AML-193 (cell line): ENCODE measurements at places on chromosomes 6 and 20.
A peak's percentile ranks its signal among the peaks of the same experiment; 100 is the strongest.

DNA sequence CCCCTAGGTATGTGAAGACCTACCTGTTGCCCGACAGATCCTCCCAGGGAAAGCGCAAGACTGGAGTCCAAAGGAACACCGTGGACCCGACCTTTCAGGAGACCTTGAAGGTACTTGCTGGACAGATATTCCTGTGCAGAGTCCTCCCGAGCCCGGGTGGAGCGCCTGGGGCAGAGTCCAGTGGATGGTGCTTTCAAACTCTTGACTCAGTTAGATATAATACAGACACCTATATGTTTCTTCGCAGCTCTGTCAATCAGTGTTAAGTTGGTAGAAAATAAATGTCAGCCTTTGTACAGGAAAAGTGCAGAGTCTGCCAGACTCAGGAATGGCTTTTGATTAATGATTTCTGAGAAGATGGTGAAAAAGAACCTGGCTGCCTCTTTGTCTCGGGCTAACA lies 67.2 kb downstream of the EZR start:
- no peak for DNase-seq

- DNase-seq: no peak
Measured at GRCh38 chr20:39130627-39131026, 168.5 kb downstream of the DHX35 start.

DNA sequence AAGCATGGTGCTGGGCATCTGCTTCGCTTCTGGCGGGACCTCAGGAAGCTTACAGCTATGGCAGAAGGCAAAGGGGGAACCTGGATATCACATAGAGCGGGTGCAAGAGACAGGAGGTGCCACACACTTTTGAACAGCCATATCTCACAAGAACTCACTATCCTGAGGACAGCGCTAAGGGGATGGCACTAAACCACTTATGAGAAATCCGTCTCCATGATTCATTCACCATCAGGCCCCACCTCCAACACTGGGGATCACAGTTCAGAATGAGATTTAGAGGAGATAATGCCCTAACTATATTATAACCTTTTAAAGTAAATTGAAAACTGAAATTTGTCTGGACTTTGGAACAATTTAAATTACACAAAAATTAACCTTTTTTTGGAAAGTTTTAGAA lies 37.8 kb upstream of the SUMO4 start:
- no peak for DNase-seq

DNA sequence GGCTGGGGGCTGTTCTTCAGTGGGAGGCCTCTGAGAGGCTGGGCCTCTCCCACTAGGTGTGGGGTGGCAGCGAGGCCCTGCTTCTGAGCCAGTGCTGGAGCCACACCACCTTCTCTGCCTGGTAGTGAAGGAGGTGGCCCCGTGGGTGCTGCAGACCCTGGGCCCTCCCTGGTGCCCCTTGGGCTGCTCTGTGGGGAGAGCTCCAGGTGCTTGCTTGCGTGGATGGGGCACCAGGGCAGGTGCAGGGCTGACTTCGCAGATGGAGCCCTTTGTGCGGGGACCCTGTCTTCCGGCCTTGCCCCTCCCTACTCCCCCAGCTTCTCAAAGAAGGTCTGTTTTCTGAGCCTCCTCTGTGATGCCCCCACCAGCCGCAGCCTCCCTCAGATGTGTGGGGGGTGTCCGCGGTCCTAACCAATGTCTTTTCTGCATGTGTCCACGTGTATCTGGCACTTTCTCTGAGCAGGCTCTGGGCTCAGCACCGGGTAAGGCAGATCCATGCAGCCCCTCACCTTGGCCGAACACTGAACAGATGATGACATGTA lies 17.2 kb upstream of the MYT1 start:
- DNase-seq: no peak

DNA sequence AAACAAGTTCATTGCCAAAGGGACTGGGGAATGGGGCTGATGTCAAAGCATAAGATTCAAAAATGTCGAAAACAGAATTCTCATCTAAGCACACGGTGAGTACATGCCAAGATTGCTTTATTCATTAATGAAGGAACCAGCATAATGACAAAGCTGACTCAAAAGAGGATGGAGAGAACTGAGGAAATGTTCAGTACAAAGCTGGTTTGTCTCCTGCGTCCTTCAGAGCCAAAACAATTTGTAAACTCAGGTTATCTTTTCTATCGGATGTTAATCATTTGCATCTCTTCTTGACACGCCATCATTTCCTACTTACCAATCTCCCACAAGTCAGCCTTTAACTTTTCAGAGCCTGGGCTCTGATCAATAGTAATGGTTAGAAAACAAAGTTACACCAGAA lies 195.6 kb upstream of the PMEPA1 start:
- no peak for DNase-seq

DNA sequence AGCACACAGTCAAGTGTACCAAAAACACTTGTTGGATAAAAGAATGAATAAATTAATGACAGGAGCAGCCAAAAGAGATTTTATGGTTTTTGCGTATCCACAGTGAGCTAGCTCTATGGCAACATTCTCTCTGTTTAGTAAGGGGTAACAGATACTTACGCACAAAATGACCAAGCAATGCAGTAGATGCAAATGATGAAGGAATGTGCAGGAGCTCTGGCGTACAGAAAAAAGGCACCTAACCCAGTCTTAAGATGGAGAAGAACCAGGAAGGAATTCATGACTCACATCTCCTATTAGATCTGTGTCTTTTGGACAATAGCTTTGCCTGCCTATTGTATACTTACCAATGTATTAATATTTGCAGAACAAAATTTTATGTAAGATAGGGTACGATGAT lies 191.9 kb upstream of the PREP start:
- DNase-seq: no peak

DNA sequence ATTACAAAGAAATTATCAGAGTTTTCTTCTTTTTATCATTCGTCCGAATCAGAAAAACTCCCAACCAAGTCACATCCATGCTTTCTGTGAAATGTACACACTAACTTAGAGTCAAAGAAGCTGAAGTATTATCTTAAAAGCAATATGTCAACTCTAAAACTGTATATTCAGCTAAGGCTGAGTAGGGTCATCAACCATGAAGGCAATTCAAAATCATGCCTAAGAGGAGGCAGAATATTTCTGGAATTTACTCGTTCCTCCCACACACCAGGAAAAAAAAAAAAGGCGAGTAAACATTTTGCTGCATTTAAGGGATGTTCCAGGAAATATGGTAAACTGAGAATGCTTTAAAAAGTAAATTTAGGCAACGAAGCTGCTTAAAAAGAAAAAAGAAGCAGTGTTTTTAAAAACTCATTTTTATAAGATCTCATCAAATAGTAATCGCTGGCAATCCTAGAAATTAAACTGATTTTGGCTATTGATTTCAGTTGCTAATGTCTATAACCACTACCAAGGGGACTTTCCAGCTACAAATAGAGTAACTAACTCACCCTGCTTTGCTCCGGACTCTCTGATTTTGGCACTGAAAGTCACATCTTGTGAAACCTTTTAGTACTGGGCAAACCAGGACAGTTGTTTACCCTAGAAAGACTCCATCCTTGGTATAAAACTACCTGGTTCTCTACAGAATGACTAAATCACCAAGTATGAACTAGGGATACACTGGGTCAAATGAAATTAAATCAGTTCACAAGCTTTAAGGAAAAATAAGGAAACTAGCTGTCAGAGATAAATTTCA lies 82.8 kb downstream of the MBOAT1 start:
- DNase-seq: no peak

DNA sequence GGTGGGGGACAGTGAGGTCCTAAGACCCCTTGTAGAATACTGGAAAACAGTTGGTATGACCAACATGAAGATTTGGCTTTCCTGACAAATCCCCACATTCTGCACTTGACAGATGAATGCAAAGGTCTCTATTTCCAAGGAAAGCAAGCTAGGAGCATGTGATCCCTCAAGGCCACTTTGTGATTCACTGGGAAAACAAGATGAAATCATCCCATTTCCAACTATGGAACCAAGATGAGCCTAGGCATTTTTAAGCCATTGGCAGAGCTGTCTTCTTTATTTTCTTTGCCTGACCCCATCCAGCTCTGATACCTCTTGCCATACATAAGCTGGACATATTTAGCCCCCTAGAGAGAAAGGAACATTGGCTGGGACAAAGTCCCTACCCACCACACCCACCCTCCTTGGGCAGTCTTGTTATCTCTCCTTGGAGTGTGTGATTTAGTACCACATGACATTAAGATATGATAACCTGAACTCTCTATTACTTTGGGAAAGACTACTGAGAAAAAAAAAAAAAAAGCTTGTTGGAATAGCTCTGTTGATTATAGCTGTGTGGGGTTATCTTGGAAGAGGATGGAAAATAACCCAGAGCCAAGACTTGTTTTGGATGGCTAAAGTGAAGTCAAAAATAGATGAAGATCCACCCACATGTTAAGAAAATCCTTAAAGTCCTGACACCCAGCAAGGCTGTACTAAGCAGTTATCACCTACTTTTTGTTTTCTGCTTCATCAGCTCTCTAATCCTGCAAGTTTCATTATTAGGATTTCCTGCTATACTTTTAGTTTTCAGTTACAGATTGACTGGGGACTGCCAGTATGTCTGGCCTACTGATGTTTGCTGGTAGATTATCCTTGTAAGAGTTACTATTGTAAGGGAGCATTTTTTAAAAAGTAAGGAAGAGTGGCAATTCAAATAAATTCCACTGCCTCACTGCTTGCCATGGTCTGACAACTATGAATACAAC lies 90.1 kb upstream of the PREP start:
- no peak for DNase-seq

GRCh38 chr6:23526526-23526925 lies 599.5 kb upstream of the NRSN1 start:
- DNase-seq: no peak

DNA sequence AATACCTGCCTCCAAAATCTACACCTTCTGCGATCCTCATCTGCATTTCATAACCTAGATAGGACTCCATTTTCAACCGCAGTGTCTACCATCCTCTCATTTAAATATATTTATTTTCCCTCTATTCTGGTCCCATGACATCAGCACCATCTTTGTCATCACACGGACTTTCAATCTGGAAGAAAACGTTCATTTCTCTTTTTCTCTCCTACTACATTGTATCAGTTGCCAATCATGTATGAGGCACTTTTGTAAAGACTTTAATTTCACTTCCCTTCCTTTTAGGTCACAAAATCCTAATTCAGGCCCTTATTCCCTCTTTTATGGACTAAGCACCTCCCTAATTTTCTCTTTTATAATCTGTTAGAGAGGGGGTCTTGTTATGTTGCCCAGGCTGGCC lies 89.6 kb downstream of the PHACTR1 start:
- DNase-seq: no peak

DNA sequence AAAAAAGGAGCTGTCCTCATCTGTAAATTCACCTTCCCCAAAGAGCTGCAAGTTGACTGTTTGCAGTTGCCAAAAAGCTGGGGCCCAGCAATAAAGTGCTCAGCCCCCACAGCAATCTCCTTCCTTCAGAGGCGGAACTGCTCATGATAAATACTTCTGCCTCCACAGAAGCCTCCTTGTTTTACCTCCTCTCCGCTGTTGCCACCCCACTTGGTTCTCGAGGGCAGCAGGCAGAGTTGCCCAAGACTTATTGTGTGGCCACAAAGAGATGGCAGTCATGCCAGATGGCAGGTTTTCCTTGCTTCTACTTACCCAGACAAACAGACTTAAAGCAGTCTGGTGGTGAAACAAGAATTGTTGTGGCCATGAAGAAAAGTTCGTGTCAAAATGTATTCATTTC lies 66.3 kb downstream of the SLX4IP start:
- peak; percentile 93 for DNase-seq

DNA sequence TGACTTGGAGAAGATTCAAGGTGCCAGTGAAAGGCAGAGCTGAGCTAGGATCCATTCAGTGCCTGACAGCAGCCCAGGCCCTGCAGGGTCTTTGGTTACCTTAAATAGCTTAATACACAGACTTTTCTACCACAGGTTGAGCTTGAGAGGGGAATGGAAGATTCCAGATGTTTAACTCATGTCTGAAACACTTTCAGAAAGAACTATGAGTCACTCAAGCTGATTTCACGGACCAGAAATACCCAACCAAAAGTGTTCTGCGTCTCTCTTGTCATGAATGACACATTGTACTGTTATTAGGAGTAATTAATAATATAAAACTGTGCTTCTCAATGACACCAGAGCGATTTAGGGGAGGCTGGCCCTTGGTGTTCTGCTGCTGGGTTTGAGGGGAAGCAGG lies 6.4 kb upstream of the PMEPA1 start:
- DNase-seq: no peak

- no peak for DNase-seq
Measured at GRCh38 chr20:36778831-36779655, 5.5 kb upstream of the DSN1 start.
